Stimulated activated CD4-positive, alpha-beta T cell treated with anti-CD3 and anti-CD28 coated beads, Interleukin-4, amount 100 ng/mL, for 24 hours (primary cell): ENCODE measurements at places on chromosomes 6 and 20.

- no peak for DNase-seq
Measured at GRCh38 chr6:31228476-31228875, 43.4 kb downstream of the HLA-C start.

DNA sequence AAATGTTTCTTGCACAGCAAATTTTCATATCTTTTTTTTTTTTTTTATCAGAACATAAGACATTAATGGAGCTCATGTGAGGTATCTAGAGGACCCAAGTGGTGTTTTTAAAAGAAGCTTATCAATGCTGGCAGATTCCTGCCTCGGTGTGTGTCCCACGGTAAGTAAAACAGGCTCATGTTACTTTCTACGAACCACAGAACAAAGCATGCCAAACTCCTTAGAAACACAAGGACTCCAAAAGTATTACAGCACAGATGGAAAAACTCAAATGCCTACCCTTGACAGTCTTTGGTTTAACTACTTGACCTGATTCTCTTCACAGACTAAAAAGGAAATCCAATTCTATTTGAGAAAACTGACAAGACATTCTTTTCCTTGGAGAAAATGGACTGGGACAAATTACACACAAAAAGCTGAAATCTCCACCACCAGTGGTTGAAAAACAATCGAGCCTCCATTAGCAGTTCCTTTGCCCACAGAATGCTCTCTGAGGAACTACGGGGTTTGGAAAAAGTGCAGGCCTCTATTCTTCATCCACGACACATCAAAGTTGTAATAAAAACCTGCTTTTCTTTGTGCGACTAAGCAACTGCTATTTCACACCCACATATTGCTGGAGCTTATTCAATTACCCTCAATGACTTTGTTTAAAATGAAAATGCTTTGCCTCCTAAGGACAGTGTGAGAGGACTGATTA, 5.4 kb downstream of the METTL24 start:
- DNase-seq = no peak

DNA sequence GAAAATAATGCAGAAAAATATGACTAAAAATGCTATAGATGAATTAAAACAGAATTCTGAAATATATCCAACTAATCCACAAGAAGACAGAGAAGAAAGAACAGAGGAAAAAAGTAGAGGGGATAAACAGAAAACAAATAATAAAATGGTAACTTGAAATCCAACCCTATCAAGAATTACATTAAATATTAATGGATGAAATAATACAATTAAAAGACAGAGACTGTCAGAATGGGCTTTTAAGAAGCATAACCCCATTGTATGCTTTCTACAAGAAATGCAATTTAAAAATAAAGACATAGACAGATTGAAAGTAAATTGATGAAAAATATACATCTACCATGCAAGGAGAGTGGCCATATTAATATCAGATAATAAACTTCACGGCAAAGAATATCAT, 15.4 kb downstream of the NHLRC1 start:
- no peak for DNase-seq

DNA sequence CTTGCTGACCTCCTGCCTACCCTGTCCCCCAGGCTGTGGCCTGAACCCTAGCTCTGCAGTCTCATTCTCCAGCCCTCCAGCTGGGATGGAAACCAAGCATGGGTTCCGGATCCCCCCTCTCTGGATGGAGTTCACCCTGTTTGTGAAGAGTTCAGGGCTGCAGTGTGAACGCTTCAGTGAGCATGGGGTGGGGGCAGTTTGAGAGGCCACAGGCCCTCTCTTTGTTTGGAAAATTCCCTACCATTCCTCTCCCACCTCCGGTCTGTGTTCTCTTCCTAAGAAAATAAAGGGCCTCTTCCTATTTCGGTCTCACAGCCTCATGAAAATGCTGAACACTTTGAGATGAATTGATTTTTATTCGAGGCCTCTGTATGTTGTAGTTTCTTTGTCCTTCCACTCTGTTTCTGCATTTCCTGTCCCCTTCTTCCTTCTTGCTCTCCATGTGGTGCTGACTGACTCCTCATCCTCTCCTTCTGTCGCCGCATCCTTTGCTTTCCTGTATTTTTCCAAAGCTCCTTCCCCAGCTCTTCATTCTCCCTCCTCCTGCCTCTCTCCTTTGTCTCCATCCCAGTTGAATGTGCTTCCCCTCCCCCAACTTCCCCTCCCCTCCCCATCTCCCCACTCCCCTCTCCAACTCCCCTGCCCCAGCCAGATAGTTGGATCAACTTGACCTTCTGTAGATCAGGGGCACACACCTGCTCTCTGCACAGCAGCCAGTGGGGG, 2.4 kb upstream of the KCNK5 start:
- DNase-seq = no peak

GRCh38 chr6:157427969-157428368, 47.0 kb downstream of the ZDHHC14 start:
- DNase-seq = no peak

DNA sequence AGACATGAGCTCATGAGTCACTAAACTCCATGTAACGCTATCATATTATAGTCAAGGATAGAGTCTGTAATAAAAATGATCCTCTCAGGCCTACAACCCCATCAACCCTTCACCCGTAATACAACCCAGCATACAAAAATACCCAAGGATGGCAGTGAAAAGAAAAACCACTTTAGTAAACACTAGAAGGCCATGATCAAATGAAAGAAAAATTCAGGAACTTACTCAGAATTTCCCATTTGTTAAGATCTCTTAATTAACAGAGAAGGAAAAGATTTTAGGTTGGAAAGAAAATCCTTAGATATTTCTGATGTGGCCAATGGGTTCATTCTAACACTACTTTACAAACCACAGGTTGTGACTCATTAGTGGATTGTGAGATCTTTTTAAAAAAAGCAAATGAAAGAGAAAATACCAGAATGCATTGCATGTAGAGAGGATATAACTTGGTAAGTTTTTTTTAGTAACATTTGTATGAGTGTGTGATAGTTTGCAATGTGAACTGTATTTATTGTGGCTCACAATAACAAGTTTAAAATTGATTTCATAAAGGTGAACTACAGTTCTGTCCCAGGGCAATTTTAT, 8.0 kb upstream of the UBE2J1 start:
- no peak for DNase-seq

GRCh38 chr6:128259029-128259724, 261.2 kb downstream of the PTPRK start:
- DNase-seq = no peak

DNA sequence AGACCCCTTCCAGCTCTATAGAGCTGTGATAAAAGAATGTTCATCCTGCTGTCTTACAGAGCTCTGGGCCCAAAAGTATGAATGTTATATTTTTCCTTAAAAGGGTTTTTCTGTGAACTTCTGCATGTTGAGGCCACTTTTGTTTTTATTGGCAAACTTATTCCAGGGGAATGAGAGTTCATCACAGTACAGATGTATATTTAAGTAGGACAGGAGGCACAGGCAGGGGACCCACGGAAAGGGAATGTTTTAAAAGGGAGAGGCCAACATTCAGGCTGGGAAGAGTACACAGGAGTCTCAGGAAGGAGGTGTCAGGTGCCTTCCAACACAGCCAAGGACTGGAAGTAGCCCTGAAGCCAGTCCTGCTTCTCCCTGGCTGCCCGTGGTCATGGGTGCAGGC, 148.4 kb downstream of the EYA2 start:
- DNase-seq = no peak

GRCh38 chr20:63317061-63317460, 24.1 kb downstream of the COL20A1 start:
- no peak for DNase-seq

DNA sequence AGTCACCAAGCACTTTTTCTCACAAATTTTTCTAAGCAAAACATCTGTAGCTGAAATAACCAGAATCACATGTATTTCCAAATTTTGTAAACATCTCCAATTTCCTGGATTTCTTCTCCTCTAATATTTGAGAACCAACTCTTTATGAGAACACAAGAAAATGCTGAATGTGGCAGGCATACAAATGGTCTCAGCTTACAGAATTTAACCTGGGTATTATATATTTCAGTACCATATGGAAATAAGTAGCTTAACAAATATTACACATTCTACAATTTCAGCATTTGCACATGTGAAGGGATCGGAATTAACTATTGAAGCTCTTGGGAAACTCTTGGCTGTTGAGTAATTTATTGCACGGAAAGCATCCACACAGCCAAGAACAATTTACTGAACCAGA, 92.5 kb downstream of the TBXT start:
- DNase-seq = no peak

GRCh38 chr6:170522565-170523183, 30.4 kb downstream of the PSMB1 start:
- DNase-seq = no peak

DNA sequence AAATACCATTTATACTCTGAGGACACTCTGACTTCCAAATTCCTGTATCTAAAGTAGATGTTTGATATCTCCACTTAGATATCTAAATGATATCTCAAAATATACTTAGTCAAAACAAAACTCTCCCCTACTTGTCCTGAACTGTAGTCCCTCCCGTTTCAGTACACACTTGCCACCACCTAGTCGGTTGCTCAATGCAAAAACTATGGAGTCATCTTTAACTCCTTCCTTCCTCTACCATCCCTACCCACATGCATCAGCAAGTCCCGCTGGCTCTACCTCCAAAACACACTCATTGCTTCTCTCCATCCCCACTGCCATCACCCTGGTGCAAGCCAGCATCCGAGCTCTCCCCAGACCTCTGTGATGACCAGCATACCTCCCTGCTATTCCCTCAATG, 13.2 kb downstream of the STX7 start:
- no peak for DNase-seq

DNA sequence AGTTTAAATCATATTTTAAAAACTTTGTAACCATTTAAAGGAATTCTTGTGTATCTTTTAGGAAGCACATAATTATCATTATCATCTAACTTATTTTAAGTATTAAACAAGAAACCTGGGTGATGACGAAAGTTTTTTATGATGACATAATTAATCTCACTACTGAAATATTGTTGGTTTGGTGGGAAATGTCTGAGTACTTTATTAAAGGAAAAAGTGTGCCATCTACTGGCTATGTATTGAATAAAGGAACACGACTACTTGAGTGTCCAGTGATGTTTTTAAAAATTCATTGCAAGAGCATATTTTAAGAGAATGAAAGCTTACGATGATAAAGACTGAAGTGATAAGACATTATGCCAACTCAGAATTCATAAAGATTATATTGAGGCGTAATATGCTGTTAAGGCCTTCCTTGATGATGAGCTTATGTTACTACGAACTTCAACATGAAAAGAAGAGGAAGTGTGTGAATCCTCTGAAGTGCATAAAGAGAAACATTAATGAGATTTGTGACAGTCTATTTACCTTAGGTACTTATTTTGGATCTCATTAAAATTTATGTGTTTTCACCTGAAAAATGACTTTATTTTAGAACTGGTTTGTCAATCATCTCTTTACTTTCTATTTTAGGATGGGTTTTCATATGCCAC, 12.0 kb upstream of the TRMT11 start:
- DNase-seq = no peak

DNA sequence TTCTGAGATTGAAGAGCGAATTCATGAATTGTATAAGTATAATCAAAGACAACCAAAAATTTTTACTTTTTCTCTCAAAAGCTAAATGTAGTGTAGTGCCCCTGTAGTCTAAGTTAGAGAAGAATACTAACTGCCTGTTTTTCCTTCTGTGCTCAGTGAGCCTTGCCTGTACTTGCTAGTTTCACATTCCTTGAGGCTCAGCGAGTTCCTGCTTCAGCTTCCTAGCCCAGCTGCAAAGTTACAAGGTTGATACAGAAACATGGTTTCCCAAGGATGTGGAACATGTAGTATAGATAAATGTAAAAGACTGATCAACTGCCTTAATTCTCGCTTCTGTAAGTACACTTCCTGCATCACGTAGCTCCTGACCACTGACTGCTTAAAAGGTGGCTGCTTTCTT, 33.1 kb upstream of the SEC63 start:
- no peak for DNase-seq

DNA sequence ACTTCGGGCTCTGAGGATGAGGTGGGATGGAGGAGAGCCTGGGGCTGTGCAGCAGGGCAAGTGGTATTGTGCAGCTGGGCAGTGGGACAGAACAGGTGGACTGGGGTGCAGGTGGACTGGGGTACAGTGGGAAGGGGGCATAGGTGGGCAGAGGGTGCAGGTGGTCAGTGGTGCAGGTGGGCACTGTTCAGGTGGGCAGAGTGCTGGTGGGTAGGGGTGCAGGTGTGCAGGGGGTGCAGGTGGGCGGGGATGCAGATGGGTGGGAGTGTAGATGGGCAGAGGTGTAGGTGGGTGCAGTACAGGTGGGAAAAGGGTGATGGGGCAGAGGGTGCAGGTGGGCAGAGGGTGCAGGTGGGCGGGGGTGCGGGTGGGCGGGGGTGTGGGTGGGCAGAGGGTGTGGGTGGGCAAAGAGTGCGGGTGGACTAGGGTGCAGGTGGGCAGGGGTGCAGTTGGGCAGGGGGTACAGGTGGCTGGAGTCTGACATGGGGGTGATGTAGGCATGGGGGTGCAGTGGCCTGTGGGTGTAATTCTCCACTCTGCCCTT, 20.4 kb downstream of the BHLHE23 start:
- DNase-seq = no peak

DNA sequence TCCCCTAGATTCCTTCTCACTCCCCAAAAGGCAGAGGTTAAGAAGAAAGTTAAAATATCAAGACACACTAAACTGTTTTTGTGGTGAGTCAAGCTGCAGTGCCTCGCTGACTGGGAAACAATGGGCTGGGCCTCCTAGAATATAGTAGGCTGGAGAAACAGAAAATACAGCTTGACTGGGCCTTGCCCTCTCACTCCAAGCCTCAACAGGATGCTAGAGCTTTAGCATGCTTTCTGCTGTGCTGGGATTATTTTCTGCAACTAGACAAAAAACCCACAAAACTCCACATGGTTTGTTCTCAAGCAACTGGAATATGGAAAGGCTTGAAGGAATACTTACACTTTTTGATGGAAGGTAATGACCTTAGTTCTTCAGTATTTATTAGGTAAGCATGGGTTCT, 27.9 kb downstream of the FOXO3 start:
- no peak for DNase-seq

DNA sequence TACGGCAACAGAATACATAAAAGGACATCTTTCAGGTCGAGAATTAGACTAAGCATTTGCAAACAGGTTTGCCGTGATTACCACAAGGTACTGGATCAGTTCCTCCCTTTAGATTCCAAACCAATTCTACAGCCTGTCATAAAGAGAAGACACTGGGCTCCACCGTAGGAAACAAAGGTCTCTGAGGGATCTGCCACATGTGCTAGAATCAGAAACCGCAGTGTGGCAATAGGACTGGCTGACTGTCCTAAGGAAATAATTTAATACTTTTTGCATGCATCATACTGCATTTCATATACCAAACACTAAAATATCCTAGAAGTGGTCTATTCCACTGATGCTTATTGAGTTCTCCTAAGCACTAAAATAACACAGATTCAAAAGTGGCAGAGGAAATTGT, 59.2 kb downstream of the POPDC3 start:
- no peak for DNase-seq

DNA sequence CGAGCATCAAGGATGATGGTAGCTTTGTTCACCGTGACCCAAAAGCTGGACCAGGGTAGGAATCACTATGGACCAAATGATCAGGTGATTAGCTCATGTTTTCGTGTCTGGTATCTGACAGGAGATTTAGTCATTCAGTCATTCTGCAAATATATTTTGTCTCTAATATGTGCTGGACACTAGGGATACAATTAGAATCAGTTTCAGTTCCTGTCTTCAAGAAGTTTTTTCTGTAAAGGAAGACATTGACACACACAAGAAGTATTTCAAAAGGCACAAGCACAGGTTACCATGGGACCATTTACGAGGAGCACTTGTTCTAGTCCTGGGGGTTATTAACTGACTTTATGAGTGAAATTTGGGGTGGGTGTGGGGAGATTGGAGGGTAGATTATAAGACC, 244.9 kb downstream of the HIVEP2 start:
- DNase-seq = no peak
